ENCODE measurements at places on chromosomes 3 and 15.

- no peak for DNase-seq
Observed at GRCh38 chr3:118692416-118692815, 342.2 kb downstream of the IGSF11 start.

- no peak for DNase-seq
Observed at GRCh38 chr15:87420017-87420416, 836.5 kb downstream of the NTRK3 start.

DNA sequence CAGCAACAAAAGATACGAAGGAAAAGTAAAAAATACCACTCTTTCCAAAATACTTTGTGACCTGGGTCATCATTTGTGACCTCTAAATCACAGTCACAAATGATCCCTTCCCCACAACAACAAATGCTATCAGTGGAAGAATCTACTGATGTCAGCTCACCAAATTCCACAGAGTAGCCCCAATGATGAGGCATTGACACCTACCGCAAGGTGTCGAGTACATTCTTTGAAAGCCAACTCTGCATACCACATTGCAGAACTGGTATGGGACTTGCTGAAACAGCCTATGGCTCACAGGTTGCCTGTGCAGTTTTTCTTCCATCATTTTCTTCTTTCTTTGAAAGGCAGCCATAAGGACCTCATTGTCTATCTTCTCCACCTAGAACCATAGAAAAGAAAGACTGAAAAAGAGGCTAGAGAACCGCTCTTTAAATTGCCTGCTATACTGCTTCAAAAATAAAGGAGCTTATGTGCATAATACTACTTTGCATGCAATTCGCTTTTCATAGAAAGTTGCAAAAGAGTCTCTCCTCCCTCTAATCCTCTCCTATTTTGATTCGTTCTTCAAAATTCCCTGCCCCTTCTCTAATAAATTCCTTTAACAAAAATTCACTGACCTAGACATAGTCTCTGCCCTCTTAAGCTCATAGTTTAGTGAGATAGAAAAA is 21.4 kb upstream of the KPNA1 start:
- no peak for DNase-seq

DNA sequence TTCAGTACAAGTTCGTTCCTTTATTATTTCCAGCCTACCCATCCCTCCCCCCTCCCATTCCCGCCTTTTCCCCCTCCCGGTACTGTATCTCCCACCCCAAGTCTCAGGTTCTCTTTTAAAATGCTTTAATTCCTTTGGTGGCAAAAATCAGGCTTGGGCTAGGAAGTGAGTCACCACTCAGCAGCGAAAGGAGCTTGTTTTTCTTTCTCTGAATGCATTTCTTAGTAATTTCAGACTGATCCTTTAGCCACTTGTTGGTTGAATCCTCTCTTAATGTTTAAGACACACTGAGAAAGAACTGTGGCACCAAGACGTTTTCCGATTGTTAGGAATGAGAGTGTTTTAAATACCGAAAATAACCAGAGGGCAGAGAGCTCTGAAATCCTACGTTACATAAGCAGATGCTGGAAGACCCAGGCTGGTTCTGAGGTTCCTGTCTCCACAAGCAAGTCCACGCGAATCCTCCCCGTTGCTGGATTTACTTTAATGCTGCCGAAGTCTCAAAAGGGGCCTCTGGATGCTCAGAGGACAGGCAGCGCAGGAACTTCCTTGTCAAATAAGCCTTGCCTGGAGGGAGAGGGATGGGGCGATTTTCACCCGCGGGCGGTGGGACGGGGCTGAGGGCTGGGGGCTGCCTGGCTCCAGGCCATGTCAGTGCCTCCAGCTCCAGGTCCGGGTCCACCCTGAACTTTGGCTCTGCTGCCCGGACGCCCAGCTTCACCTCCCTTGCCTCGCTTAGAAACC is 854 bp upstream of the COL8A1 start:
- peak; percentile 80 for DNase-seq

- no peak for DNase-seq
Observed at GRCh38 chr3:47227678-47228077, 54.9 kb downstream of the KIF9 start.

DNA sequence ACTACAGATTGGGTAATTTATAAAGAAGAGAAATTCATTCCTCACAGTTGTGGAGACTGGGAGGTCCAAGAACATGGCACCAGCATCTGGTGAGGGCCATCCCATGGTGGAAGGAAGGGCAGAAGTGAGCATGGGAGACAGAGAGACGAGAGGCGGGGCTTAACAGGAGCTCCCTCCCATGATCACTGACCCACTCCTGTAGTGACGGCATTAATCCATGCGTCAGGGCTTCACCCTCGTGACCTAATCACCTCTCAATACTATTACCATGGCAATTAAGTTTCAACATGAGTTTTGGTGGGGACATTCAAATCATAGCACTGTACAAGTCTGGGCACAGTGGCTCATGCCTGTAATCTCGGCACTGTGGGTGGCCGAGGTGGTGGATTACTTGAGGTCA is 17.1 kb downstream of the RPL32 start:
- no peak for DNase-seq

DNA sequence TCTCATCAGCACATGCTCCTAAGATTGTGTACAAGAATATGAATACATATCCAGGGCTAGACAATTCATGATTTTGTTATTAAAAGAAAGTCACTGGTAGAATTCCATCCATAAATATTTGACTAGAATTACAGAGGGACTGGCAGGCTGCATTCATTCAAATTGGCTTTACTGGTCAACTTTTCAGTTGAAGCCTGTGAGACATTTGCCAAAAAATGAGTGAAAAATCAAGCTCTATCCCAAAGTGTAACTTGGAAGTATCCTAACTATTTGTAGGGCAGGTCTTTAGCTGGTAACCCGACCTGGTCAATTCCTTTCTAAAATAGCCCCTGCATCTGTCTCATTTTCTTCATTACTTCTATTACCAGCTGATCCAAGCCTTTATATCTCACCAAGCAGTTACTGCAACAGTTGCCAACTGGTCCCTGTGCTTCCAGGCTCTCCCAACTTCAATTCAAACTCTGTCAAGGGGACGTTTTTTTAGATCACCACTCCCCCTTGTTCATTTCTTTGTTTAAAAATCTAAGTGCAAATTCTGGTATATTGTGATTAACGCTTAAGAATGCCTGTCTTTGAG is 173.1 kb upstream of the TBL1XR1 start:
- no peak for DNase-seq

- DNase-seq: no peak
Observed at GRCh38 chr3:64166584-64167162, 58.6 kb downstream of the PRICKLE2 start.

DNA sequence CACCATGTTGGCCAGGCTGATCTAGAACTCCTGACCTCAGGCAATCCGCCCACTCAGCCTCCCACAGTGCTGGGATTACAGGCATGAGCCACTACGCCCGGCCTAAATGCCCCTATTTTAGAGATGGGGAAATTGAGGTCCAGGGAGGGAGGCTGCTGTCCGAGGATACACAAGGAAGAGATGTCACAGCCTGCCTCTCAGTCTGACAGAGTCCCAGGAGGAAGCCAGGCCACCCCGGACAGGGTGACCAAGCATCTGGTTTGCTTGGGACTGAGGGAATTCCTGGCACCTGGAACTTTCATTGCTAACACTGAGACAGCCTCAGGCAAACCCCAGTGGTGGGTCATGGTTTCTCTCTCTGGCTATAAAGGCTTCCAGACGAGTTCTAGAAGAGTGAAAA is 30.6 kb upstream of the ADAMTS7 start:
- no peak for DNase-seq

GRCh38 chr3:33956206-33956605 is 157.8 kb downstream of the PDCD6IP start:
- no peak for DNase-seq

DNA sequence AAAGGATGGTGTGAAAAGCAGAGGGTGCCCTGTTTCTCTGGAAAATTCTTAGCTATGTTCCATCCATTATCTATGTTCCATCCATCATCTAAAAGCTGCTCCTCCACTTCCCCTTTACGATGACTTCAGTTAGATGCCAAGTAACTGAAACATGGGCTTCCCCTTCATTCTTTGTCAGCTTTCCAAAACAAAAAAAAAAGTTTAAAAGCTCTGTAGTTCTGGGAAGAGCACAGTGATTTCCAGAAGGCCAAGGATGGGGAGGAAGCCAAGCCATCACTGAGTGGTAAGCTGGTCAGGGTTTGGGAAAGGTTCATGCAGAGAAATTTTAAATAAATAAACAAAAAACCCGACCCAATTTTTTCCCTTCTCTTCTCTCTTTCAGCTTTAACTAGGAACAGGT is 111.5 kb downstream of the CFAP44 start:
- no peak for DNase-seq

DNA sequence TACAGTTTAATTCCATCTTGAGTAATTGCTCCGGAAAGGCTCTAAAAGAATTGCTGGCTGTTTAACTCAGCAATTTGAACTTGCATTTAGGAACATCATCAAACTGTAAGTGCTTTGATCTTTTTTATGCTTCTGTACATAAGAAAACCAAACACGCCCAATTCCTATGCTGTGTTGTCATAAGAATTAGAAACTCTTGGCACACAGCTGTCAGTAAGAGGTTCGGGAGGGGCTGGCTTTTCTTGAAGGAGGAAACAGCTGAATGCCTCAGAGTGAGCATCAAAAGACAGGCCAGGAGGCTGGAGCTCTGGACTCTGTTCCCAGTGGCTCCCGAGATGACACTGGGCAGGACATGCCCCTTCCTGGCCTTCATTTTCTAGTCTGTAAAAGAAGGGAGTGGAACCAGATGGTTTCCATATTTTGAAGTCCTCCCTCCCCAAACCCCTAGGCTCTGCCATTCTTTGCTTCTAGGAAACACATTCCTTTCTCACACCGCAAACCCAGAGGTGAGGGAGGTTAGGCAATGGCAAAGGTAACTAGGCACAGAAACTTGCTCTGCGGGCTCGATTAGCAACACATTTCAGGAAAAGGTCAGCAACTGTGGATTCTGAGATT is 73.7 kb upstream of the DLG1 start:
- DNase-seq: peak; percentile 89

DNA sequence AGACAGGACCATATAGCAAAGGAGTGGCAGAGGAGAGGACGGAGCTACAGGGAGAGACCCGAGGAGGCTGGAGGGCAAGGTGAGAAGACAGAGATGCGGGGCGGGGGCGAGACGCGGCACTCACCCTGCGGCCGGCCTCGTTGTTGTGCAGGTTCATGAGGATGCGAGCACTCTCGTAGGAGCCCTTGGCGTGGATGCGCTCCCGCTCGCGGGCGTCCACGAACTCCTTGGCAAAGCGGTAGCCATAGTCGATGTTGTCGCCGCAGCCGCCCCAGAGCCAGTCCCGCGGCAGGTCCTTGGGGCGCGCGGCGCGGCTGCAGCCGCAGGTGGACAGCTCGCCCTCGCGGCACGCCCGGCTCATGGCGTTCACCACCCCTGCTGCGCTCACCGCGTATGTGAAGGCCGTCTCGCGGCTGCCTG is 12.9 kb downstream of the WNT5A start:
- DNase-seq: no peak

DNA sequence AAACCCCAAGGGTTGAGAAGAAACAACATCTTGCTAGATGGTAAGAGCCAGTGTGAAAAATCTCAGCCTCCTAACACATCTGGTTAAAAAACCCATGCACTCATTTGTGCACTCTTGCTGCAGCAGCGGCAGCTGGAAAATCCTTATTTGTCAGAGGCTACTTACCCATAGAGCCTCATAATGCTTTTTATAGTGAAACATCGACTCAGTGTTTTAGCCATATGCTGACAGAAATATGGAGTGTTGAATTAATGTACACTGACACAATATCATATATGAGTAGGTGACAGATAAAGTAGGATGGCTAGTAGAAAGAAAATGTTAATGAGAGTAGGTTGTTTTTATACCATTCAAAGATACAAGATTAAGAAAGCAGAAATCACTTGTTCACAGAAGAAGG is 13.0 kb downstream of the SLC9A9 start:
- no peak for DNase-seq
